ENCODE measurements at places on chromosomes 4 and X.

DNA sequence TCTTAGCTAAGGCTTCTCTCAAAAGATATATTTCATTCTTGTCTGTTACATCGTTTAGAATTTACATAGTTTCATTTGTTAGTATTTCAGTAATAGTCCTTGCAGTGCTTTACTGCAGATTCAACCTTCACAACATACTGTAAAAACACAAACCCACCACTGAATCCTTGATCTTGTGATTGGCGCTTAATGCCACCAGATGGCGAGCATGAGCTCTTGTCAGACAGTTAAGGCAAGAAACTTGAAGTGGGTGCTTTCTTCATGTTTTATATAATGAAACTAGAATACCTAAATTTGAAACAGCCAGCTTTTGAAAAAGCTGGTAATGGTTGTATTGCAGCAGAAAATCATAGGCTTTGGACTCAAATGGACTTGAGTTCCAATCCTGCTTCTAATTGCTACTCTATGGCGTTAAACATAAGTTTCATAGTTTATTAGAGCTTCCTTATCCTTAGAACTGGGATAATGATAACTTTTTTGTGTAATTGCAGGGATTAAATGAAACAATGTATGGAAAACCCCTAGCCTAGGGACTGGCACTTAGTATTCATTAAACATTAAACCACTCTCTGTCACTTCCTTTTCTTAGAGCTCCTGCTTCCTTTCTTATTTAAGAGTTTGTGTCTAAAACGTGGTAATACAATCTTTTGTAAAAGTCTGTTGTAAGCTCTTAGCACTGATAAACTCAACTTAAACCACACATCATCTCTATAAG lies 95.1 kb downstream of the USP9X start:
- no peak overlapping the region for H3K27ac ChIP-seq
- DNase-seq = no peak
- H3K36me3 ChIP-seq = no peaks in the 10 kb centered on the region

DNA sequence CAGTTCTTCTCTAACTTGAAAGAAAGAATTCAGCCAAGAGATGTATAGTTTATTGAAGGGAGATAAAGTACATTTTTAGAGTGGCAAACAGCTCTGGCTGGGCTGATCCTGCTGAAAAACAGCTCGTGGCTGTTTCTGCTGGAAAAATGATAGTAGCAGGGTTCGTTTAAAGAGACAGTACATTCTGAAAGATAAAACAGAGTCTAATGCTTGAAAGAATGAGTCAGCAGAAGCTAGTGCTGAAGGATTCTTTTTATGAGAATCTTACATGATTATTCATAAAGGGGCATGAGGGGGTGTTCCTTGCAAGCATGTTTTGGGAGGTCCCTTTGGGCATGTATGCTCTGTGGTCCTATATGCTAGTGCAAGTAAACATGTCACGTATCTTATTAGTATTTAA lies 790.0 kb downstream of the PCDH18 start:
- no peak overlapping the region for H3K27ac ChIP-seq
- no peak overlapping the region for H3K4me3 ChIP-seq
- no peak for DNase-seq
- H3K27me3 ChIP-seq = no peaks in the 10 kb centered on the region

DNA sequence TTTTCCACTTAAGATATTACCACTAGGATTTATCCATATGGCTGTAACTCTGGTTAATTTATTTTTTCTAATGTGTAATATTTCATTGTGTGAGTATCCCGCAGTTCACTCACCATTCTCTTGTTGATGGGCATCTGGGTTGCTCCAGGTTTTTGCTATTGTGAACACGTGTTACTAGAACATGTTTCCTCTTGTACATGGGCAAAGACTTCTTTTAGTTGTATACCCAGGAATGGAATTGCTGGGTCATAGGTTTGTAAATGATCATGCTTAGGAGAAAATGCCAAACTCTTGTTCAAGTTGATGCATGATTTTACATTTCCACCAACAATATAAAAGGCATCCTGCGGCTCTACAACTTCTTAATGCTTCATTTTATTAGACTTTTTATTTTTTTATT lies 26.8 kb downstream of the SYNPO2 start:
- no peaks in the 10 kb centered on the region for H3K4me1 ChIP-seq
- H3K27me3 ChIP-seq = no peaks in the 10 kb centered on the region
- peak overlapping the region; percentile 72 for H3K27ac ChIP-seq
- no peaks in the 10 kb centered on the region for H3K36me3 ChIP-seq
- DNase-seq = no peak

DNA sequence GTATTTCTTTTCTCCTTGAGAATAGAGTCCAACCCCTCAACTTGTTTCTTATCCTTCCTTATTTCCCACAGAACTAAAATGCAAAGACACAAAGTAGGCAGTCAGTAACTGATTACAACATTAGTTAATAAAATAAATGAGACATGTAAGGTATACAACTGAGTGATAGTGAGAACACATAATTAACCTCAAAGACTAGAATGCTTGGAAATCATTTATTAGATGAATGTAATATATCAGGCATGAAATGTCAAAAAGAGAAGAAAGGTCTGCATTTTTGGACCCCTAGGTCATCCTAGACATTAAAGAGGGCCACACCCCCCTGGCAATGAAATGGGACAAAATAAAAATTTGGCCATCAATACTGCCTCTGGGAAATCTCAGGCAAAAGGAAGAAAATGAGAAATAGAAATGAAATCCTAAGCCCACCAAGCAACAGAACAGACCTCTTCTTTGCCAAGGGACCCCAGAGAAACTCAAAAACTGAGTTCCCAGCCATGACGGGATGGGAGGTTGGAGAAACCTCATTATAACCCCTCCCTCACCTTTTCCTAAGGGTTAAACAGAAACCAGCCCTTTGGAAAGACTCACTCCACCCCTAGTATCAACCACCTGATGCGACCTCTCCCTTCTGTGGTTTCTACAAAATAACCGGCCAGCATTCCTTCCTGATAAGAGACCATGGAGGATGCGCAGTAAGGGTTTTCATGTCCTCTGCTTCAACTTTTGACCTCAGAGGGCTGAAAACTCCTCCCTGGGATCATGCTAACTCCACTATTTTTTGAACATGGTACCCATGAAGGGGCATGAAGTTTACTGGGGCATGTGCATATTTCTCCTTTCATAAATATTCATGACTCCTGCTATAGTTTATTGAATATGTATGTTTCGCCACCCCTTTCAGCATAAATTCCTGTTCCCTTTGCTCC lies 90.0 kb upstream of the EXOC1L start:
- no peaks in the 10 kb centered on the region for H3K36me3 ChIP-seq
- H3K4me3 ChIP-seq = no peak overlapping the region
- H3K27ac ChIP-seq = no peak overlapping the region
- H3K27me3 ChIP-seq = no peaks in the 10 kb centered on the region
- peaks cover 24% of the 10 kb centered on the region for H3K4me1 ChIP-seq

- H3K4me3 ChIP-seq = no peak overlapping the region
- DNase-seq = no peak
- no peak overlapping the region for H3K27ac ChIP-seq
- H3K4me1 ChIP-seq = no peaks in the 10 kb centered on the region
- H3K36me3 ChIP-seq = no peaks in the 10 kb centered on the region
Observed at GRCh38 chr4:43765514-43765913, 683.1 kb downstream of the KCTD8 start.

DNA sequence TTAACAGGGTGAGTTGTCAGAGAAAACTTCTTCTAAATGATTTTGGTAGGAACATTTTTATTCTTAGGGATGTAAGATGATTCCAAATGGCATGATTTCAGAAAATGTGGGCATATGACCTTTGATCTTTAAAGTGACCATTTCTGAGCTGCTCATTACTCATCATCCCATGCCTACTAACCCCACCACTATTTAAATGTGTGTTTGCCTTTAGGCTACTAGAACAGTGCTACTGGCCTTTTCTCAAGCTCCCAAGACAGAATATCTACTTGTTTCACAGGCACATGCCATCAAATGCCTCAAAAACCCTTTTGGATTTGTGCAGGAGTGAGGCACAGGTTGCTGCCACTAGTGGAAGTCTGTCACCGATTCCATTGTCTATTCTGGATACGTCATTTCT lies 428.2 kb downstream of the ADAM29 start:
- no peak overlapping the region for H3K4me3 ChIP-seq
- H3K27ac ChIP-seq = no peak overlapping the region
- no peaks in the 10 kb centered on the region for H3K27me3 ChIP-seq
- no peaks in the 10 kb centered on the region for H3K4me1 ChIP-seq
